ENCODE measurements at places on chromosomes 4 and X.

DNA sequence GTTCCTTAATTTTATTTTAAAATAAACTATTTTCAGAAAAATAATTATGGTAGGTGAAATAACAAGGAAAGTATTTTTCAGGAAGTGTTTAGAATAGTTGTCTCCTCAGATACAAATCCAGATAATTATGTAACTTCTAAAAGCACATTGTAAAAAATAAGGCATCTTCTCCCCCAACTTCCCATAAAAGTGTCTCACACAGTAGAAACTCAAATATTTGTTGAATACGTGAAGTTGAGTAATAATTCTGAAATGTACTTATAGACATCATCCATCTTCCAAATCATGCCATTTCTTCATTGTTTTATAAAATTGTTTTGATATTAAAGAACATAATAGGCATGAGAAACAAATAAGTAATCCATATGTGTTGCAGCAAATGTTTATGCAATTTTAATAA, 18.0 kb downstream of the SHISA3 start:
- DNase-seq: no peak

GRCh38 chr4:166673911-166674310, 560.4 kb downstream of the SPOCK3 start:
- no peak for DNase-seq

- DNase-seq: no peak
Observed at GRCh38 chr4:8892556-8893226, 21.1 kb upstream of the HMX1 start.

- DNase-seq: no peak
Observed at GRCh38 chr4:12118651-12119213, 690.0 kb upstream of the HS3ST1 start.

DNA sequence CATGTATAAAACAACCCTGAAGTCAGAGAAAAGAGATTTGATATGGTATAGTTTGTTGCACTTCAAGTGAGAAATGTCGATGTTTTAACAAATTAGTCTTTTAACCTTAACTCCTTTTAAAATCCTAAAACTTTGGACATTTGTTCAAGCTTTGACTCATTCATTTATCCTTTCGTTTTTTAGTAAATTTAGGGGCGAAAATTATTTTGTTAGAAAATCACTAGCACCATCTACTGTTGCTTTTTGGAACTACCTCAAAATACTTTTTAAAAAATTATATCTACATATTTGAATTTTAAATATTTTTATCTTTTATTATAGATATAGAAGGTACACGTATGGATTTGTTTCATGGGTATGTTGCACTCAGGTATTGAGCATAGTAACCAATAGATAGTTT, 165.1 kb upstream of the POF1B start:
- DNase-seq: no peak

- DNase-seq: no peak
Observed at GRCh38 chr4:13514722-13515121, 29.6 kb downstream of the NKX3-2 start.

DNA sequence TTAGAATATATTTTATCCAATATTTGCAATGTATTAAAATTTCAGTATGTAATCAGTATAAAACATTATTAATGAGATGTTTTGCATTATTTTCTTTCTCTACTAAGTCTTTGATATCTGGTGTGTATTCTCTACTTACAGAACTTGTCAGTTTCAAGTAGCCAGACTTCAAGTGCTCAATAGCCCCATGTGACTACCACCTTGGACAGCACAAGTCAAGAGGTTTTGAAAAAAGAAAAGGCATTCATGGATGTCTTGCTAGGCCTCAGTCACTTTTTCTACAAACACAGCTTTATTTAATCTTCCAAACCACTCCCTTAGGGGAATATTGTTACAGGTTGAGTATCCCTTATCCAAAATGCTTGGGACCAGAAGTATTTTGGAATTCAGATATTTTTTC, 189.4 kb downstream of the QDPR start:
- no peak for DNase-seq

DNA sequence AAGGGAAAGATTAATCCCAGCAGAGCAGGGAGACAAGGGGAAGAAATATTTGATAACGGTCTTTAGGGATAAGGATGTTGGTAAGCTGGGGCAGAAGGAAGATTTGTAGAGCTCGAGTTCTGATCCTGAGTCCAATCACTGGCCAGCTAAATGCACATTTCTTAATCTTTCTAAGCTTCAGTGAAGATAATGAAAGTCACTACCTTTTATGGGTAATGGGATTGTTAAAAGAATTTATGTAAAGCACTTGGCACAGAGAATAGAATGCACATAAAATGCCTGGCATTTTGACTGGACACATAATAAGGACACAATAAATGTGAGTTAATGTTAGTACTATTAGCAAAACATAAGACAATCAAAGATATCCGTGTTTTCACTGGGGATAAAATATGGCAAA, 43.3 kb downstream of the NCAPG start:
- no peak for DNase-seq

GRCh38 chr4:26255989-26256388, 64.8 kb upstream of the RBPJ start:
- no peak for DNase-seq

GRCh38 chr4:40720916-40721315, 28.8 kb upstream of the NSUN7 start:
- DNase-seq: no peak

GRCh38 chr4:102780476-102781144, 19.8 kb upstream of the MANBA start:
- no peak for DNase-seq

DNA sequence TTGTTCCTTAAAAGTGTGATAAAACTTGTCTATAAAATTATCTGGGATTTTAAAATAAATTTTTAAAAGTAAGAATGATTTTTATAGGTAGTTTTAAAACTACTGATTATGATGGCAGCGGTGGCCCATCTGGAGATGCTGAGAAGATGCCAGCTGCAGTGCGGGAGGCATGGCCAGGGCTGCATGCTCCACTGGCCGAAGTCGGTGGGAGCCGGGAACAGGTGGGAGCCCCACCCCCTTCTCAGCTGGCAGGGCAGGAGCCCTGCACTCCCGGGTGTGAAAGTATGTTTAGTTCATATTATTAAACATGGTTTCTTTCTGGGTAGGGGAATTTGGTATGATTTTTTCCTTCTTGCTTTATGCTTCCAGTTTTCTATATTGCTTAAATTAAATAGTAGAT, 63.8 kb downstream of the CORIN start:
- no peak for DNase-seq

- no peak for DNase-seq
Observed at GRCh38 chr4:72432282-72432681, 136.7 kb downstream of the ADAMTS3 start.

DNA sequence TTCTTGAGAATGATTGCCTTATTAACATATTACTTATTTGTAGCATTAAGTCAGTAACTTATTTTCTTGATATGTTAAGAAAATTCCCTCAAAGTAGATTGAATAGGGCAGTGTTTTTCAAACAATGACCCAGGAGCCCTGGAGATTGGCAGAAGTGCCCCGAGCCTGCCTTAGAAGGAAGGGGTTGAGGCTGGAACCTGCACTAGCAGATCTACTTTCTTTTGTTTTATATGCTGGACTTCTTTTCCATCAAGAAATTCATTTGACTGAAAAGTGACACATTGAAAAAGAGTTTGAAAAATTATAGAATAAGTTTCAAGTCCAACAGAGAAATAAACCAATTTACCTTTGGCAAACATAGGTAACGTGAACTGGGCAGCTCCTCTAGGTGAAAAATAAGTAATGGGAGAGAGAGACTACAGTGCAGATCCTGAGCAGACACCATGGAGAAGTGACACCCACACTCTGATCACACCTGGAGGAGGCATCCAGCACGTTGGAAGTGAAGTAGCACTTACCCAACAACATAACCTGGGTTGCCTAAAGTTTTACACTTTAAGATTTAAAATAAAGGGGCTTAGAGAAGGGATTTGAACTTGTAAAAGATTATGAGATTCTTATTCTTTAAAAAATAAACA, 18.6 kb downstream of the ARSJ start:
- no peak for DNase-seq

DNA sequence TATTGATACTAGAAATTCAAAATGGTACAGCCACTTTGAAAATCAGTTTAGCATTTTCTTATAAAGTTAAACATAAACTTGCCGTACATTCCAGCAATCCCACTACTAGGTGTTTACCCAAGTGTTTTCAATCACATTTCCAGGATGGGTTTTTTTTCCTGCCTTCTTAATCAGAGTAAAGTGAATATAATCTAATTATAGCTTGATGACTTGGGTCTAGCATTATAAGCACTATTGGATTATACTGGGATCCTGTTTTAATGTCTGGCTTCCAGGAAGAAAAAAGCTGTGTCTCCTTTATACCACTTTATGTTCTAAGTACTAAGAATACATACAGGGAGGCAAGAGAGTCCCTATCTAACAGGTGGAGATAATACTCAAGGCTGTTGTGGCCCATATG, 103.3 kb upstream of the KLHL13 start:
- no peak for DNase-seq

GRCh38 chrX:77493677-77494553, 46.7 kb downstream of the FGF16 start:
- DNase-seq: no peak

GRCh38 chr4:55947254-55947882, 1.4 kb upstream of the CEP135 start:
- DNase-seq: no peak

DNA sequence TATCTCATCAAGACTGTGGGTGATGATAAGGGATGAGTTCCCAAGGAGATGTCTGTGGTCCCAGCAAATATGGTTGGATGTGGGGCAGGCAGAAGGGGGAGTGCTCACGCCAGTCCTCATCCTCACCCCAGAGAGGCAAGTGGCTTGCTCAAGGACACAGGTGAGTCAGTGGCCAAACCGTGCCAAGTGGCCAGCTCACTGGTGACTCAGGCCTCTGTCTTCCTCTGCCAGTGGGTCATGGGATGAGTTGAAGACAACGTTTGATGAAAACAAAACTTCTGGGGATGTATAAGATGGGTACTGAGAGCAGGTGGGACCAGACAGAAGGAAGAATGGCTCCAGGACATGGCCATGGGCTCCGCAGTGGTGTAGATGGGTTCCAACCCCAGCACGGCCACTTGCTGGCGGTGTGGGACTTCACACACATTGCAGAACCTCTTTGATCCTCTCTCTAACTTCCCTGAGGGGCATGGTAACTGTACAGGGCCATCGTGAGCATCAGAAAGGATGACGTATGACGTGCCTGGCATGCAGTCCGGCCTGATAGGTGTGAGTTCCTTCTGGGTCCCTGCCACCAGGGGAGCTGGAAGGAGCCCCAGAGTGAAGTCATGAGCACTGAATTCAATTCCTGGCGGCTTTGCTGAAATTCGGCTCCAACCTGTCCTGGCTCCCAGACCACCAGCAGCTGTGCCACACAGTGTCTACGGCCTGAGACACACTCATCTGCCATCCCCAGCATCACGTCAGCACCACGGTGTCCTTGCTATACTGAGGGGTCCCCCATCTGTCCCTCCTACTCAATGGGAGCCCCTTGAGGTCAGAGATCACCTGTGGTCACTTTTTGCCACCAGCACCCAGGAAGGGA, 41.3 kb upstream of the GPR78 start:
- DNase-seq: no peak

DNA sequence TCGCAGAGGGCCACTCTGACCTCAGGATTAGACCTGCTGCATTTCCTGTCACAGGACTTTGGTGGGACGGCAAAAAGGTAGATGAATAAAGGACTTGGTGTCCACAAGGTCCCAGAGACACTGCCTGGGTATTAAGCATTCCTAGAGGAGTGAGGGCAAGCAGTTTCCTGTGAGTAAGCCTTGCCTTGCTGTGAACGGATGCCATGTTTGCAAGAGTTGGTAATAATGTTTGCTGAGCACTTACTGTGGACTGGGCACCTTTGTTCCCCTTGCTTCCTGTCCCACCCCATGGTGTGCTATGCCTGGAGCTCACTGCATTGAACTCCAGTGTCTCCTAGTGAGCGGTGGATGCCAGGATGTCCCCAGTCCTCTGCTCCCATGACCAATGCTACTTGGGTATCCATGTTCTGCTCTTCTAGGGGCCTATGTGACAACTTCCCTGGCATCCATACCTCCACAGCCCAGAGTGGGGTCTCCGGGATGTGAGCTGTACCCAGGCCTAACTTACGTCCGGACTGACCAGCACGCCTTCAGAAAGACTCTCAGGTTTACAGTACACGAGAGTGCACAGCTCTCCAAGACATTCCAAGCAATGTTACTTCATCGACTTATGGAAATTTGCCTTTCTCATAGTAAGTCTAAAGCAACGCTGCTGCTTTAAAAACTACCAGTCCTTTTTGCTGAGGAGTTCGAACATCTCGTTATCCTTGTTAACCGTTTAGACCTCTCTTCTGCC, 95.5 kb upstream of the MSX1 start:
- no peak for DNase-seq

DNA sequence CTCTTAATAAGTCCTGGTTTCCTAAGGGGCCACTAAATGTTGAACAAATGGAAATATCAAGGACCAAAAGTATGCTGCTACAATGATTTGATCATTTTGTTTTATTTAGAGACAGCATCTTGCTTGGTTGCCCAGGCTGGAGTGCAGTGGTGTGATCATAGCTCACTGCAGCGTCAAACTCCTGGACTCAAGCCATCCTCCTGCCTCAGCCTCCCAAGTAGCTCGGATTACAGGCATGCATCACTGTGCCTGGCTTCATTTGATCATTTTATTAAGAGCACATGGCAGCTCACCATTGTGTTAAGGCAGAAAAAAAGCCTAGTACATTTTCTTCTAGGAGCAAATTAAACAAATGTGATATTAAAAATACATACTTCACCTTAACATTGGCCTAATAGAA, 52.7 kb downstream of the DCLK2 start:
- peak; percentile 40 for DNase-seq

DNA sequence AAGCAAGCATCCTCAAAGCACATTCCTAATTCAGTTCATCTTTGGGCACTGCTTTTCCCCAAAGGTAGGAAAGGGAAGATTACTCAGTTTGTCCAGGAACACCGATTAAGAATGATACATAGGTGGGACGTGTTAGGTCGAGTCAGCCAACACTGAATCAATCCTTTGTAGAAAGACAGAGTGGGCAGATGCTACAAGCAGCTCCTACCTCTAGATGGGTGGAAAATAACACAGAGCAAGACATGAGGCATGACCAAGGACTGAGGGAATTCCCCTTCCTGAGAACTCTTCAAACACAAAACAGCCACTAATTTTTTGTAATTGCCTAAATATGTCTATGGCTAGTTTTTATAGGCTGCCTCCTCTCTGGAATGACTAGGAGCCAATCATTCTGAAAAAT, 331.7 kb downstream of the HNRNPD start:
- DNase-seq: no peak

GRCh38 chrX:129706400-129707072, 32.2 kb upstream of the XPNPEP2 start:
- no peak for DNase-seq

- no peak for DNase-seq
Observed at GRCh38 chrX:148459343-148459742, 41.1 kb upstream of the AFF2 start.

DNA sequence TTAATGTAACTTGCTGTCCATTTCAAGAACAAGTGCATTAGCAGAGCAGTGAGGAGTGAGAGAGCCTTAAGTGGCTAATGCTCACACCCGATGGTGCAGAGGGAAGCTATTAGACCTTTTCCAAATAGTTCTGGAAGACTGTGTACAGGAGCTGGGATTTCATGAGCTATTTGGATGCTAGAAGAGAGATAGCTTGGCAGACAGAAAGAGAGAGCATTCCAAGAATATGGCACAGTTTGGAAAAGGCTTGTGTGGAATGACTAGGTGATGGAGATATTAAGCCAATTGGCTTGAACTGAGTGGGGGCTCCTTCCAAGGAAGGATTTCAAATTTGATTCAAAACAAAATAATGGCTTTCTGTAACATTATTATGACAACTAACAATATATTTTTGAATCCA, 1097.2 kb upstream of the TENM3 start:
- DNase-seq: no peak
